ENCODE measurements at places on chromosomes 1 and 21. TPM values are rescaled to one million over a fixed set of nuclear protein-coding genes. Genes with fewer than 3 reads are reported as not detected.

DNA sequence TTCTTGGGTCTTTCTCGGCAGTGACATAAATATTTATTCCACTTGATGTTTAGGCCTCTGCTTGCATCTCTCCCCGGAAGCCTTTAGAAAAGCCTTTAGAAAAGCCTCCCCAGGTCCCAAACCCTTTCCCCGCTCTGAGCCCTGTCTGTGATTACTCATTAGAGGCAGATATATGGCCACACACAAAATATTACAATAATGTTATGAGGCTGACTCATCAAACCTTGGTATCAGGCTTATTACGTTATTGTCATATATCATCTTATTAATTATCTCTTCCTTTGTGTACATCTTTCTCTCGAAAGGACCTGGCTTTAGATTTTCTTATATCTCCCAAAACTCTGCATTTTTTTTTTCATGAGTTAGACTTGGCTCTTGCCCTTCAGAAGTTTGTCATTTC, 69.5 kb downstream of the FGGY start:
- no peaks in the 10 kb centered on the region for H3K27me3 ChIP-seq
- no peak overlapping the region for H3K27ac ChIP-seq
- peaks cover 4% of the 10 kb centered on the region for H3K4me1 ChIP-seq
- H3K4me3 ChIP-seq: no peak overlapping the region

DNA sequence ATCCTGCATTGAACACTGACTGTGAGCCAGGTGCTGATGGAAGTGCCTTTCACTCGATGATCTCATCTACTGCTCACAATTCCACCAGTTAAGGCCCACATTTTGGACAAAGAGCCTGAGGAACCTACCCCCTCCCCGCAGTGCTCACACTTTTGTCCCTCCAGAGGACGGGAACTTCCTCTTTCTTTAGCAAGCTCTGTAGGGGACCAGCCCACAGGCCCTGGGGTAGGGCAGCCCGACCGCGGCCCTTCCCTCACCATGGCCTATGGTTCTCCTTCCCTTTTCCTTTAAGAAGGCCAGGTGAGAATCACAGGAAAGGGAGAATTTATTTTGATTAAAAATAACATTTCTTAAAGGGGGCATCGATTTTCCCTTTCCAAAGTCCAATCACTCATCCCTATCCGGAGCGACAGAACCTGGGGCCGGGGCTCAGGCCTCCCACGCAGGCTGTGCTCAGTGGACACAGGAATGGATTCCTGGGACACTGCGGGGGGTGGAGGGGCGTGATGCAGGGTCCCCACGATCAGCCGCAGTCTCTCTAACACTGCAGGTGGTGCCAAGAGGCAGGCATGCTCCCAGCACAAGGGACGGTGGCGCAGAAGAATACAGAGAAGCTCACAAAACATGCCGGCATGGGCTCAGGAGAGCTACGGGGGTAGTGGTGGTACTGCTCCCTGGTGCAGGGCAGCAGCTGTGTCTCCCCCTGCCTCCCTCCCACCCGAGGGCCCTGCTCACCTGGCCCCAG, 8.9 kb upstream of the KCNE1 start:
- no peak overlapping the region for H3K27ac ChIP-seq
- H3K4me1 ChIP-seq: peaks cover 34% of the 10 kb centered on the region
- no peaks in the 10 kb centered on the region for H3K27me3 ChIP-seq
- DNase-seq: no peak

GRCh38 chr1:7454052-7454815, 316.9 kb upstream of the VAMP3 start:
- H3K4me1 ChIP-seq: peaks cover 5% of the 10 kb centered on the region
- no peaks in the 10 kb centered on the region for H3K27me3 ChIP-seq
- H3K36me3 ChIP-seq: no peaks in the 10 kb centered on the region
- no peak overlapping the region for H3K27ac ChIP-seq

GRCh38 chr1:85707990-85708828, at the start of gene ZNHIT6:
ZNHIT6 (minus strand) TSS chr1:85708433; CDS start chr1:85708284, 149 bp downstream.
- peaks cover 12% of the 10 kb centered on the region for H3K36me3 ChIP-seq
- DNase-seq: peak; percentile 97
- H3K27ac ChIP-seq: peak within 1 kb of the TSS; percentile 63
- peaks cover 5% of the 10 kb centered on the region for H3K4me1 ChIP-seq
- H3K4me3 ChIP-seq: peak within 1 kb of the TSS; percentile 92

DNA sequence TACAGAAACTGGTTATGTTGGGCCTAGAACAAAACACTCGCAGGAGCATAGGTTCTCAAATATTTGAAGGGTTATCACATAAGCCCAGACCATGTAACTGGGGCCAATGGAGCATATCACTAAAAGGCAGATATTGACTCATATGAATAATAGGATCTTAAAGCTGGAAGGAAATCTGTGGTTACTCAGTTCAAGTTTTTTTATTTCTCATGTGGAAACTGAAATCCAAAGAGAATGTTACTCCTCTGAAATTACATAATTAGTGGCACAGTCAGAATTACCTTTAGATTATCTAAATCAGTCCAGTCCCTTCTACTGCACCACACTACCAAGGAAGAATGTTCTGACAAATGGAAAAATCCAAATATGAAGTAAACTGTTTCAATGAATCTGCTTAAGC, 12.0 kb downstream of the SLAMF8 start:
- DNase-seq: peak; percentile 26
- no peak overlapping the region for H3K27ac ChIP-seq
- no peaks in the 10 kb centered on the region for H3K36me3 ChIP-seq
- H3K4me3 ChIP-seq: no peak overlapping the region
- H3K4me1 ChIP-seq: no peaks in the 10 kb centered on the region
- H3K27me3 ChIP-seq: no peaks in the 10 kb centered on the region

DNA sequence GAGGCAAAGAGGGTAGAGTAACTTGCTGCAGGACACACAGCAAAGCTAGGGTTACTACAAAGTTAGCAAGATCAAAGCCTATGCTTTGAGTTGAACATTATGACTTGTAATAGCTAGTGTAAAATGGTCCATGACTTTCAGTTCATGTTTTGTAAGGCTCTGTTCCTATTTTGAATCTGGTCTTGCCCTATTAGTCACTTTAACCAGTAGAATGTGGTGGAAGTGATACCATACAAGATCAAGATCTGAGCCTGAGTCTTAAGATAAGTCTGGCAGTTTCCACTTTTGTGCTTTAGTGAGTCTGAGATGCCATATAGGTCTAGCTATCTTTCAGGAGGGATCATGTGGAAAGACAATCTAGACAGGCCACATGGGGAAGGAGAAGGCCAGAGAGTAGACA, 282.1 kb upstream of the BRINP3 start:
- no peak overlapping the region for H3K4me3 ChIP-seq
- H3K36me3 ChIP-seq: no peaks in the 10 kb centered on the region
- no peaks in the 10 kb centered on the region for H3K27me3 ChIP-seq
- no peaks in the 10 kb centered on the region for H3K4me1 ChIP-seq
- DNase-seq: no peak

DNA sequence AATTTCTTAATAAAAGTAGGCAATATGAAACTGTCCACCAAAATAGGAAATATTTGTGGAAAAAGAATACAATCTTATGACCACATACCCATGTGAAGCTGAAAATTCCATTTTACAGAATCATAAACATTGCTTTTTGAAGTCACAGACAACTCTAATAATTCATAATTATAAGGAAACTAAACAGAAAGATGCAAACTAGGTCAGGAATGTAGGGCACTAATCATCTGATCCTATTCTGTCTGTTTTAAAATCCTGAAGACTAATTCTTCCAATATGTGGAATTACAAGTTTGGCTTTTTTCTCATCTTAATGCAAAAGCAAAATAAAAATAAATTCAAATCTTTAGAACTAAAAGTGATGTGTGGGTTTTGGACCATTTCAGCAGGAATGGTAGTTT, 528.6 kb downstream of the LTN1 start:
- H3K36me3 ChIP-seq: no peaks in the 10 kb centered on the region
- H3K4me1 ChIP-seq: no peaks in the 10 kb centered on the region
- no peak overlapping the region for H3K4me3 ChIP-seq
- no peak for DNase-seq
- H3K27me3 ChIP-seq: no peaks in the 10 kb centered on the region

- no peaks in the 10 kb centered on the region for H3K27me3 ChIP-seq
- H3K36me3 ChIP-seq: peaks cover 2% of the 10 kb centered on the region
- peaks cover 6% of the 10 kb centered on the region for H3K4me1 ChIP-seq
- H3K27ac ChIP-seq: no peak overlapping the region
- H3K4me3 ChIP-seq: no peak overlapping the region
These were observed 1.4 kb upstream of the DPH2 start for GRCh38 chr1:43968348-43968948.

The CELF3 gene
- not detected for total RNA-seq

The IL22RA1 gene
- total RNA-seq: not detected

Data from astrocyte (in vitro differentiated cells and primary cell).